ENCODE measurements at places on chromosomes 1 and 21.

- no peak for DNase-seq
Measured at GRCh38 chr1:57612833-57613232, 189.0 kb upstream of the DAB1 start.

GRCh38 chr1:244406337-244406736 lies 45.4 kb downstream of the ADSS2 start:
- DNase-seq, result no peak

DNA sequence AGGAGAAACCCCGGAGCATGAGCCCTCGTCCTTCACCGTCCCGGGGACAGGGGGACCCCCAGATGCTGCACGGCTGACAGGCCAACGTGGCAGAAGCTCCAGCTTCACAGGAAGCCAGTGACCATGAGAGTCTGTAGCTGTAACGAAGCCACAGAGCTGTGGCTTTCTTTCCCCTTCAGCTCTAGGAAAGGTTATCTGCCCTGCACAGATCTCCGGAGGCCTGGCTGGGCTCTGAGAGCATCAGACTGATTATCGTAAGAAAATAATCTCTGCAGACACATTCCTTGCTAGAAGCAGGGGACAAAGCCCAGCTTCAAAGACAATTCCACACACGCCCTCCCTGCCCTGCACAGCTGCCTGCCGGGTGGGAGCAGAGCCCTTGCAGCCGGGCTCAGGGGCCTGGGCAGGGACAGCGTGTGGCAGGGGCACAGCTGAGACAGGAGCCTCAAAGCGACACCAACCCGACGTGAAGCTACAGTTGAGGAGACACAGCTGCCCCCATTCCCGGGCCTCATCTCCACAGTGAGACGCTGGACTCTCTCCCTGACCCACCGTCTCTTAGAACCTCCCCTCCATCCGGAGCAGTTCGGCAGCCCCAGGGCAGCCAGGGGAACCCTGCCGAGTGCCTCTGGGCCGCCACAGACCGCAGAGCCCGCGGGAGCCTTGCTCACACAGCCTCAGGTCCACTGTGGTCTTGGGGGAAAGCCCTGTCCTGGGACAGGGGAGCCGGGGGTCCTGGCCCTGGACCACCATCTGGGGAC lies 30.6 kb downstream of the POFUT2 start:
- no peak for DNase-seq

DNA sequence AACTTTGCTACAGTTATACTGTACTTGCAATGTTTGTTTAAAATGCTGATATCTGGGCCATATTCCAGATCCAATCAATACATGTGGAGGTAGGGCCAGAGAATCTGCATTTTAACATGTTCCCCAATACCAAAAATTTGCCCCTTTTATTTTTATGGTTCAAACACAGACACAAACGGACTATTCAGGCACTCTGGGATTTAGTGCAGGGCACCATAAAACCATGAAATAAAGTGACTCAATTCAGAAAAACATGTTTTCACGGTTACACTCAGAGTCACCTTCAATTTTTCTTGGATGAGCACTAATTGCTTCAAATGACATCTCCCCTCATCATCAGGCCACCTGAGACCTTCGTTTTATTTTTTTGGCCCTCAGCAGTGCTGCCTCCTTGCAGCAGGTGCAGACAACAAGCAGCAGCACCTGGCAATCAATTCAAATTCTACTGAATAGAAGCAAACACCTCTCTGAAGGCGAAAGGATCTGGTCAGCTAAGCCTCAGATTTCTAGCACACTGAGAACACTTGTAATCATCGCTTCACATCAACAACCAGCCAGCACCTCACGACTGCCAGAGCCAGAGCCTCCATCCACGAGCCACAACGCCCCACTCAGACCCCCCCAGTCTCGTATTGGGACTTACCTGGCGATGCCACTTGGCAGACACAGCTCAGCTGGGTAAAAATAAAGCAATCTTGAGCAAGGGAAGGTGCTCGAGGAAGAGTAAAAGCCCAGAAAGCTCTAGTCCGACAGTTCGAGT lies 1.1 kb downstream of the ERO1B start:
- DNase-seq, result peak; percentile 23

DNA sequence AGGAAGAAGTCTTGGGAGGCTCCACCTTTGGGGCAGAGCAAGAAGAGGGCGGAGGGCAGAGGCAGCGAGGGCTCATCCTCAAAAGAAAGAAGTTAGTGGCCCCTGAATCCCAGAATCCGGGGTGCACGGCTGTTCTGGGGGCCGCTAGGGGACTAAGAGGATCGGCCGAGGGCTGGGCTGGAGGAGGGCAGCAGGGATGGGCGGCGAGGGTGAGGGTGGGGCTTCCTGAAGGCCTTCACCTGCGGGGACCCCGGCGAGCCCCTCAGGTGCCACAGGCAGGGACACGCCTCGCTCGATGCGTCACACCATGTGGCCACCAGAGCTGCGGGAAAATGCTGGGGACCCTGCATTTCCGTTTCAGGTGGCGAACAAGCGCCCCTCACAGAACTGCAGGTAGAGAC lies 23.9 kb downstream of the COL6A1 start:
- no peak for DNase-seq

- no peak for DNase-seq
Measured at GRCh38 chr1:210551899-210552298, 223.2 kb downstream of the HHAT start.

- no peak for DNase-seq
Measured at GRCh38 chr1:157245823-157246222, 107.6 kb upstream of the ETV3 start.

GRCh38 chr1:78275456-78275855 lies 215.3 kb upstream of the PTGFR start:
- no peak for DNase-seq

DNA sequence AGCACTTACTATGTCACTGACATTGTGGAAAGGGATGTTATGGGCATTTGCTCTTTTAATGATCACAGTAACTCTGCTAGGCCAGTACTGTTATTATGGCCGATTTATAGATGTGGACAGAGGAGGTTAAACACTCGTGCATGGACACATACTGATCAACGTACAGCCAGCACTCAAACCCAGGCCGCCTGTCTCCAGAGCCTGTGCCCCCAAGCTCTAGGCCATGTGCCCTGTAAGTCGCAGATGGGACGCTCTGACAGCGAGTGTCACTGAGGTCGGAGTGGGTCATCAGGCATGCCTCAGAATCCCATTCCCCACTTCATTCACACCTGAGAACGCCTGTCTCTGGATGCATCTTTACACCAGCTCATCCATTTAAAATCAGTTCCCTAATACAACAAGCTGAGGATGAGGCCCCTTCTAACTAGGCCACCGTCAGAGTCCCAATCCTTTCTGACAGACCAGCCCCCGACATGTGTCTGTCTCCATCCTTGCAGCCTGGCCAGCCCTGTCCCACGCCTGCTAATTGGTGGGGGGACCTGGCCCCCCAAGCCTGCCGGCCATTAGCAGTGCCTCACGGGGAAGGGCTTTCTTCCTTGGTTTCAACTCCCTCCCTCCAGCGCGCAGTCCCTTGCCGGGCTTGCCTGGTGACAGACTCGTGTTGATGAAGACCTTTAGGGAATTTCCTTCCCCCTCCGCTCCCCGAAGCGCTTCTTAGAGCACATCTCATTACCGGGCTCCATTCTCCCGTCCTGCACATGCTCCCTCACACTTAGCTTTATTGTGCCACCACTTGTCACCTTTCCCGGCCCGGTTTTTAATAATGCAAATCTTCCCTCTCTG lies 436.8 kb downstream of the KIF26B start:
- DNase-seq, result no peak

- no peak for DNase-seq
Measured at GRCh38 chr1:87330057-87330884, 1.6 kb downstream of the LMO4 start.

- DNase-seq, result no peak
Measured at GRCh38 chr1:6075748-6076147, 30.1 kb downstream of the KCNAB2 start.

- DNase-seq, result no peak
Measured at GRCh38 chr21:41666641-41667081, 100.2 kb downstream of the RIPK4 start.
